Hepatocyte (in vitro differentiated cells): ENCODE measurements at places on chromosomes 2 and 18. TPM values are rescaled to one million over a fixed set of nuclear protein-coding genes. Genes with fewer than 3 reads are reported as not detected.

IL36RN gene
- 0.12 and 0.63 TPM in 2 replicates for total RNA-seq

HRH4 gene
- not detected in 2 replicates for total RNA-seq

PROM2 gene
- total RNA-seq: 1.2 and 2.8 TPM in 2 replicates

REG1A gene
- 0.53 TPM in 1 of 2 replicates, not detected in the other for total RNA-seq

KLHL30 gene
- total RNA-seq: not detected in 2 replicates

TMEM37 gene
- 52.6 TPM in 2 replicates for total RNA-seq

ACADL gene
- total RNA-seq: 0.52 and 2.1 TPM in 2 replicates
